T-helper 17 cell (primary cell): ENCODE measurements at places on chromosomes 11 and 22.

GRCh38 chr11:3206156-3206921, 12.3 kb downstream of the MRGPRG start:
- no peak for DNase-seq

GRCh38 chr22:45578524-45579147, 76.0 kb downstream of the FBLN1 start:
- DNase-seq = no peak

GRCh38 chr11:67271541-67272284, 5.4 kb downstream of the GRK2 start:
- DNase-seq = peak; percentile 49

DNA sequence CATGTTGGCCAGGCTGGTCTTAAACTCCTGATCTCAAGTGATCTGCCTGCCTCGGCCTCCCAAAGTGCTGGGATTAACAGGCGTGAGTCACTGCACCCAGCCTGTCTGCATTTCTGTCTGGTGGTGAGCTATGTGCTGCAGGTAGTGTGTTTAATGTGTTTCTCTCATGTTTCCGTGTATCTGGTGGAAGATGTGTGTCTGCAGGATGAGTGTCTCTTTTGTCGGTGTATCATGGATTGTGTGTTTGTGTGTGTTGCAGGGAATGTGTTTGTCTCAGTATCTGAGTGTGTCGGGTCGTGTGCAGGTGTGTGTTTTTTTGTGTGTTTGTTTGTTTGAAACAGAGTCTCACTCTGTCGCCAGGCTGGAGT, 16.1 kb downstream of the SCARF2 start:
- DNase-seq = no peak

GRCh38 chr11:91406009-91406408, 818.6 kb upstream of the FAT3 start:
- DNase-seq = no peak

- DNase-seq = no peak
Observed at GRCh38 chr22:35634015-35634414, 14.2 kb upstream of the APOL6 start.

DNA sequence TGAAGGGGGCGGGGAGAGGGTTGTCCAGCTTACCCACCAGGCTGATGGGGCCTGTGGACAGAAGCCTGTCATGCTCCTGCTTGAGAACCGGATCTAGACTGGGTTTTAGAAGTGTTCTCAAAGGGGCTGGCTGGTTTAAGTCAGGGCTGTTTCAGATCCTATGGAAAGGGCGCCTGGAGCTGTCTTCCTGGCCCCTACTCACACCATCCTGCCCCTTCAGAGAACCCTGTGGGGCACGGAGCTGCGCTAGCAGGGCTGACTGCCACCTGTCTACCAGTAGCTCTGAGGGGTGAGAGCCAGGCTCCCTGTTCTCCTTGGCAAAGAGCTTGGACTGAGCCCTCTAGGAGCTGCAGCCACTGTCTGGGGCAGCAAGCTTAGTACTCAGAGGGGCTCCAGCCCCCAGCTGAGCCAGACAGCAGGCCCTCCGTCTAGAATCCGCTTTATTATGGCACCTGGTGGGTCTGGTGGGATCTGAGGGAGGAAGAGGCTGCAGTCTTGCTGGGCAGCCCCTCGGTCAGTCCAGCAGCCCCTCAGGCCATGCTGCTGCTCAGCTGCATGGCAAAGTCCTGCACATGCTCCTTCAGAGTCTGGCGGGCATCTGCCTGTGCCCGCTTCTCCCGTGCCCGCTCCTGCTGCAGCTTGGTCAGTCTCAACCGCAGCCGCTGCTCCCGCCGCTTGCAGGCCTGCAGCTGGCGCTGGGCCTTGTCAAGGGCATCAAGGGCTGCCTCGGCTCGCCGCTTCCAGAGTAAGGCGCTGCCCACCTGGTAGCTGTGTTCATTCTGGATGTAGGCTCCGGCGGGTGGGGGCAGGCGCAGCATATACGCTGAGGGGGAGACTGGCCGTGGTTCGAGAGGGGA, 2.3 kb downstream of the THAP7 start:
- no peak for DNase-seq

DNA sequence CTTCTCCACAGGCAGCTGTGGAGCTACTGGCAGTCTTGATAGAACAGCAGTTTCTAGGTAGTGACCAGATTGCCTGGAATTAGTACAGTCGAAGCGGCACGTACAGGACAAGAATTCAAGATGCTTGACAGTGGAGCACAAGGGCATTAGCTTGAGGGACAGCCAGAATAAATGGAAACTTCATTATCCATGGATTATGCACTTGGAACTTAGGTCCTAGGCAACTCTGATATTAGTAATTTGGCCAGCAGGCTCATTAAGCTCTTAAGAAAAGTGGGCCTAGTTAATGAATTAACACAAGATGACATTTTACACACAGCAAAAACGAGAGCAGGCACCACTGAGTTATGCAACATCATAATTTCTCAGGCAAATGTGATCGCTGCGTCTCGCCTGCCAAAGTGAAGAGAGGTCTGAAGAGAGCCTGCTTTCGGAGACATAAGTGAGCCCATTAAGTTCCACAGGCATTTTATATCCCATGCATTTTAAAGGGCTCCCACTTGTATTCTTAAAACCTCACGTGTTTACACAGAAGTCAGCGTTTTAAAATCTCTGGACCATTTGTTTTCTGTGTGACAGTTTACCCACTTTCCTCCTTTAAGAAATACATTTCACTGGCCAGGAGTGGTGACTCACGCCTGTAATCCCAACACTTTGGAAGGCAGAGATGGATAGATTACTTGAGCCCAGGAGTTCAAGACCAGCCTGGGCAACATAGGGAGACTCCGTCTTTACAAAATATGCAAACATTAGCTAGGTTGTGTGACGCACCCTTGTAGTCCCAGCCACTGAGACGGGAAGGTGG, 66.2 kb downstream of the COMMD9 start:
- no peak for DNase-seq

GRCh38 chr11:61075891-61076290, 26.4 kb upstream of the CD5 start:
- no peak for DNase-seq

GRCh38 chr11:6251990-6252473, 7.6 kb upstream of the CCKBR start:
- no peak for DNase-seq

GRCh38 chr11:72251614-72252013, 7.6 kb upstream of the PHOX2A start:
- no peak for DNase-seq

DNA sequence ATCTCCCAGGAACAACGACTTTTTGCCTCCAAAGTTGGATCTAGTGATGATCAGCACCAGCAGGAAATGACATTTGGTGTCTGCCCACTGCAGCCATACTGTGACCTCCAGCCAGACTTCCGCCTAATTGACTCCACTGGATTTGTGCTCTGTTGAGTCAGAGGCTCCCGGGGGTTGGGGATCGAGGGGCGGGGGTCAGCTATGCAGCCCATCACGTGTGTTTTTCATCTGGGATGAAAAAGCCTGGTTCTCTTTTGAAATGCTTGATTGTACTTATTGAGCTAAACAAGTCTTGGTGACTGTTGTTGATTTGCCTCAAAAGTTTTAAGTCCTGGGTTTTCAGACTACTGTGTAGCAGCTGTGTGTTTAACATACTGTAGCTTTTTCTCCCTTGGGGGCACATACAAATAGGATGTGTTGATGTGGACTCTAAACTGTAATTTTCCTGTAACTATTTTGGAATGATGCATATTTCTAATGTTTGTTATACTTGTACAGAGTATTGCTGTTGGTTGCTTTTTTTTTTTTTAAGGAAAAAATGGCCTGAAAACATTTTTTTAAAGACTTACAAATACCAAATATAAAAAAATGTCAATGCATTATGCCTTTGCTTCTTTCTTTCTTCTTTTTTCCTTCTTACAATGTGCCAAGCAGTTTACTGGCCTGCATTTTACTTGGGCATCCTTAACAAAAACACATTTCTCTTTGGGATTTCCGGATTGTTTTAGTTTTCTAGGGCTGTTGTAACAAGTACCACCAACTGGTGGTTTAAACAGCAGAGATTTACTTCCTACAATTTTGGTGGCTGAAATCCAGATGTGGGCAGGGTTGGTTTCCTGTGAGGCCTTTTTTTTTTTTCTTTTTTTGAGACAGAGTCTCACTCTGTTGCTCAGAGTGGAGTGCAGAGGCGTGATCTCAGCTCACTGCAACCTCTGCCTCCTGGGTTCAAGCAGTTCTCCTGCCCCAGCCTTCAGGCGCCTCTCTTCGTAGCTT, 46.1 kb upstream of the OR4B1 start:
- no peak for DNase-seq

DNA sequence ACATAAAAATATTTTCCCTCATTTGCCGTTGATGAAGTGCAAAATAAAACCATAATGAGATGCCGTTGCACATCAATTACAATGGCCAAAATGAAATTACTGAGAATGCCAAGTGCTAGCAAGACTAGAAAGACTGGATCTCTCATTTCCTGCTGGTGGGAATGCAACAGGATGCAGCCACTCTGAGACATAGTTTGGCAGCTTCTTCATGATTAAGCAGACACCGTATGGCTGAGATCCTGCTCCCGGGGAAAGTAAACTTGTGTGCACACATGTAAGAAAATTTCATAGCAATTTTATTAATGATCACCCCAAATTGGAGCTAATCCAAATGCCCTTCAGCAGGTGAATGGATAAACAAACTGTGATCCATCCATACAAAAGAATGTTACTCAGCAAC, 1013.2 kb downstream of the TBC1D22A start:
- no peak for DNase-seq

DNA sequence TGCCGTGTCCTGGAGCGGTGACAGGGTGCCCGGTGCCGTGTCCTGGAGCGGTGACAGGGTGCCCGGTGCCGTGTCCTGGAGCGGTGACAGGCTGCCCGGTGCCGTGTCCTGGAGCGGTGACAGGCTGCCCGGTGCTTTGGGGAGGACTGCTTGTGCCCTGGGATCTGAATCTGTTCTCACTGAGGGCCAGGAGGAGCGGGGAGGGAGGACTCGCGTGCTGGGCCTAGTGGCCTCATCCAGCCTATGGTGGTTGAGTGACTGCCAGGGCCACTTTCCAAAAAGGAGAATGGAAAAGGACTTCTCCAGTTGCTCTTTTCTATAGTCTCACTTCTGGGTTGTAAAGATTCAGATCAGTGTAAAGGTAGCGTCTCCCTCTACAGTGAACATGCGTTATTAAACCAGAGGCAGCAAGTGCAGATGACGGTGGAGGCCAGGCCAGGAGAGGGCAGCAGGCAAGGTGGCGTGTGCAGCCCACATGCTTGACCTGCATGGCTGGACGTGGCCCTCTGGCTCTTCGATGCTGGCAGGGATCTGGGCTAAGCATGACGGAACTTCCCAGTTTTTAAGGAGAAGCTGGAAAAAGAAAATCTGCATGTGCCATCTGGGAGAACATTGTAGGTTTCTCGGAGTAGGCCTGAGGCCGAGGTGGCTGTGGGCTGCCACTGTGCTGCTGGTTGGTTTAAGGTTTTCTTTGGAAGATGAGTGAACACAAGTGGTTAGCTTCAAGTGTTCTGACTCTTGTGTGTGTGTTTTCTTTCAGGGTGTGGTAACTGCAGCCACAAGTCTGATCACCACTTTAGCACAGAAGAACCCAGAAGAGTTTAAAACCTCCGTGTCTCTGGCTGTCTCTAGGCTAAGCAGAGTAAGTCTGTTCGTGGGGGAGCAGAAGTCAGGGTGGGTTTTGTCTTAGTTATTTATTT, 55.0 kb downstream of the AP2A2 start:
- DNase-seq = no peak

GRCh38 chr11:76347466-76347865, 33.5 kb downstream of the THAP12 start:
- DNase-seq = no peak

DNA sequence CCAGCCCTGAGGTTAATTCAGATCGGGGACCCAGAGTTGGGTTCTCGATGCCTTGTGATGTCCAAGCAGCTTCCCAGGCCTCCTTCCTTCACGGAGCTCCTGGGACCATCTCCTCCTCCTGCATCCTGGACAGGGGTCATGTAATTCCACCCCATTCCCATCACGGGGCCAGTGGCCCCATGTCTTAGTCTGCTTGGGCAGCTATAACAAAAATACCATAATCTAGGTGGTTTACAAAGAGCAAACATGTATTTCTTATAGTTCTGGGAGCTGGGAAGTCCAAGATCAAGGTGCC, 41.7 kb upstream of the PRDM11 start:
- DNase-seq = no peak

GRCh38 chr11:42631220-42631843, 680.5 kb upstream of the API5 start:
- no peak for DNase-seq

- DNase-seq = no peak
Observed at GRCh38 chr22:18088825-18089568, 11.2 kb downstream of the PEX26 start.

DNA sequence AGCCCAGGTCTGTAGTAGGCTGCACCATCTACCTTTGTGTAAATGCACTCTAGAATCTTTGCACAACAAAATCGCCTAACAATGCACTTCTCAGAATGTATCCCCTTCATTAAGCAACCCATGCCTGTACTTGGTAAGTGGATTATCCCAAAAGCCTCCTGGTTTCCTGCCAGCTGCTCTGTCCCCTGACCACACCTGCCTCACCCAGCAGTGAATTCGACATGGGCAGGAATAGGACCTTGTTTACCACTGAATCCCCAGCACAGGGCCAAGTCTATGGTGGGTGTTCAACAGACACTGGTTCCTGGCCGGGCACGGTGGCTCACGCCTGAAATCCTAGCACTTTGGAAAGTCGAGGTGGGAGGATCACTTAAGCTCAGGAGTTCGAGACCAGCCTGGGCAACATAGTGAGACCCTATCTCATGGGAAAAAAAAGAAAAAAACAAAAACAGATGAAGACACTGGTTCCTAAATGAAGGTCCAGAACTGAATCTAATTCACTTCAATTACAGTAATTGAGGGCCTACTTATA, 5.1 kb upstream of the SYCE3 start:
- no peak for DNase-seq

DNA sequence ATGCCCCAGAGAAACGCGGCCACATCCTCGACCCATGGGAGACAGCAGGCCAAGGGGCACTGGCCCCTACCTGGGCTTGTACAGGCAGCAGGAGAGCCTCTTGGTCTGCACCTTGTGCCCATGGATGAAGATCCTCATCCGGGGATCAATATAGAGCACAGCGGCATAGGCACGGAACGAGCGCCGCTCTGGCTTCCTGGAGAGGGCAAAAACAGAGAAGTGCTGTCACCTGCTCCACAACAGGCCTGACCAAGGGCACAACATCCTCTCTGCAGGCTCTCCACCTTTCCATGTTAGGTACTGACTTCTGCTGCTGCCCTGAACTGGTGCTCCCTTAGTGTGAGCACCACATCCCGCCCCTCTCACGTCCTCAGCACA, 27.2 kb downstream of the MORC2 start:
- DNase-seq = no peak

GRCh38 chr11:44017443-44018126, 30.2 kb upstream of the ACCSL start:
- DNase-seq = no peak
